ENCODE measurements at places on chromosomes 7 and 10.
A peak's percentile ranks its signal among the peaks of the same experiment; 100 is the strongest.

GRCh38 chr7:64626083-64626469 lies 39.9 kb upstream of the ZNF107 start:
- DNase-seq, result no peak

GRCh38 chr7:158348446-158348845 lies 239.2 kb downstream of the PTPRN2 start:
- DNase-seq, result no peak

- no peak for DNase-seq
Measured at GRCh38 chr10:10515479-10516204, 502.0 kb upstream of the CELF2 start.

- DNase-seq, result no peak
Measured at GRCh38 chr7:44639671-44640321, 33.4 kb downstream of the OGDH start.

GRCh38 chr10:70761727-70762350 lies 23.3 kb downstream of the TBATA start:
- DNase-seq, result no peak

GRCh38 chr10:14330388-14331061 lies at the start of gene FRMD4A:
Gene FRMD4A (minus strand): TSS chr10:14330924.
- no peak for DNase-seq

- DNase-seq, result no peak
Measured at GRCh38 chr7:17934094-17934493, 6.2 kb downstream of the SNX13 start.

DNA sequence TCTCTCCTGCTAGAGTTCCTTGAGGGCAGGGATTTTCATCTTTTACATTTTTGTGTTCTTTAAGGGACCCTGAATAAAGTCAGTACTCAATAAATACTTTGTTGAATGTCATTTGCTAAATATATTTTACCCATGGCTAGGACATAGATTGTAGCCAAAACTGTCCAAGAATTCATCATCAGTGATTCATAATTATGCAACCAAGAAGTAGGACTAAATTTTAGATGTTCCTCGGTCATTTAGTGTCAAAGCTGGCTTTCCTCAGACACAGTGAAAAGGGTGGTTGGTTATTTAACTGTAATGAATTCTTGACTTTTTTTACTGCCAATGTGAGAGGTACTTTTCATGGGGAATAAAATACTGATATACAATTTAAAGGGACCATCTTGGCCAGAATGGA lies 3.3 kb downstream of the NUDT13 start:
- DNase-seq, result no peak

DNA sequence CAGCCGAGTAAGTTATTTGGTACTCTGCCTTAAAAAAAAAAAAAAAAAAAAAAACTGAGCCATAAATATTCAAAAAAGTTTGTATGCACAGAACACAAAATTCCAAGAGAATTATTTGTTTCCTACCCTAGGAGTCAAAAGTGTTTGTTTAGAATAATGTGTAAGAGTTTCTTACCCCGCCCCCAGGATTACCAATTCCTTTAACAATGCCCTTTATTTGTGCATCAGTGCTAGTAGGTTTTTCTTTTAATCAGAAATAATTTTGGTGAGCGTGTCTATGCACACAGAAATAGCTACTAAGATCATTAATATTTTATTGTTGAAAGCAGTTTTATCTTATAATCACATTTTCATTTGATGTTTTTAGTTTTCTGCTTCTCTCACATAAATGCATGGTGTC lies 374.6 kb downstream of the DPP6 start:
- DNase-seq, result no peak

DNA sequence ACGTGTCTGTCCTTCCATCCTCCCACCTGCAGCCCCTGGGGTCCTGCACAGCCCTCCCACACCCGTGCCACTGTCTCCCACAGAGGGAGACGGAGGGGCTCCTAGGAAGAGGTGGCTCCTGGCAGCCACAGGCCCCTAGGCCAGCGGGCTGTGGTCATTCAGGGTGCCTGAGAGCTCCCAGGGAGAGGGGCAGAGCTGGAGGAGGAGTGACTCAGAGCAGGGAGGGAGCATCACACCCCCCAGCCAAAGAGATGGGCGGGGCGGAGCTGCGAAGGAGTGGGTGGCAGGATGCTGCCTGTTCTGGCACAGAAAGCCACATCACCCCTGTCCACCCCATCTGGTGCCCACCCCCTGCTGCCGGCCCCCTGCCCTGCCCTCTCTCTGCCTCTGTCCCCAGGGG lies 50.5 kb downstream of the STK32C start:
- DNase-seq, result no peak

- no peak for DNase-seq
Measured at GRCh38 chr7:36742911-36743775, 18.8 kb upstream of the AOAH start.

DNA sequence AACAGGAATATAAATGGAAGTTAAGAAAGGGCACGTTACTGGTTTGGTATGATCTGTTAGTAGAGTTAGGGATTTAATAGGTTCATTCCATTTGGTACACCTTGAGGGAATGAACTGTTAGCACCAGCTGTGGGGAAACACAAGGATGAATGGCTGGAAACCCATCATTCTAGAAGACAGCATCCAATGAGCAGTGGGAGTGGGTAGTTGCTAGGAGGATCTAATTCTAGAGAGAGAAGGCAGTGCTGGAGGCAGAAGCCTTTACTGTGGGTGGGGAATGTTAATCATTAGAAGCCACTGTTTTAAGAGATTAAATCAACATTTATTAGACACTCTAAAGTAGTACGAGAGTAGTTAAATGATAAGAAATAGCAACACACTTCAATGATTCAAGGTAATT lies 15.5 kb upstream of the GPR15LG start:
- no peak for DNase-seq

- no peak for DNase-seq
Measured at GRCh38 chr7:146889806-146890555, 773.4 kb downstream of the CNTNAP2 start.

- no peak for DNase-seq
Measured at GRCh38 chr7:6106140-6106904, 75.1 kb downstream of the ANKRD61 start.

GRCh38 chr7:3065724-3066143 lies 22.1 kb upstream of the CARD11 start:
- DNase-seq, result peak; percentile 30

- no peak for DNase-seq
Measured at GRCh38 chr7:138842111-138842510, 44.1 kb upstream of the ATP6V0A4 start.

DNA sequence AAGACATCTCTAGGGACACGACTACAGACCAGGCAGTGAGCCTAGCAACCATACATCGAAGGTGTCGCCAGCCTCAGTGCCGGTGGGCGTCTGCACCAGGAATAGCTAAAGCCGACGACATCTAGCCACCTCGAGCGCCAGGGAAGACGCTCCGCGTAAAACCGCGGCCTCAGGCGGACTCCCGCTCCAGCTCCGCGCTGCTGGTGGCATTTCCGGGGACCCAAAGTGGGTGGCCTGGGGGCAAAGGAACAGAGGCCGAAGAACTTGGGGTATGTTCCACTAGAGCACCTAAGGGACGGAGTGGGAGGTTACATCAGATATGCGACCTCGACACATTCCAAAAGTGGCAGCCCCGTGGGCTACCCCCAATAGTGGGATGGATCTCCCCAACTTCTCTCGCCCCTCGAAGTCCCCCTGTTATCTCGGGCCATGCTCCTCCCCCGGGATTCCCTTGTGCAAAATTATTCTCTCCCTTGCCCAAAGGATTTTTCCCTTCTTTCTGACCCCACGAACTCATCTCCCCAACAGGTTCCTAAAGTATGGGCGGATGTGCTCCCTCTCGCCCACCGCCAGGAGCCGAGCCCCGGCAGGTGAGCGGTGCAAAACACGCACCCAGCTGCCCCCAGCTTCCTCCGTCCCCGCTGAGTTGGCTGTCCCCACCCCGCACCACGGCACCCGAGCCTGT lies 1.2 kb downstream of the KCNMA1 start:
- no peak for DNase-seq

GRCh38 chr7:117155694-117156093 lies 167.2 kb downstream of the WNT2 start:
- no peak for DNase-seq

DNA sequence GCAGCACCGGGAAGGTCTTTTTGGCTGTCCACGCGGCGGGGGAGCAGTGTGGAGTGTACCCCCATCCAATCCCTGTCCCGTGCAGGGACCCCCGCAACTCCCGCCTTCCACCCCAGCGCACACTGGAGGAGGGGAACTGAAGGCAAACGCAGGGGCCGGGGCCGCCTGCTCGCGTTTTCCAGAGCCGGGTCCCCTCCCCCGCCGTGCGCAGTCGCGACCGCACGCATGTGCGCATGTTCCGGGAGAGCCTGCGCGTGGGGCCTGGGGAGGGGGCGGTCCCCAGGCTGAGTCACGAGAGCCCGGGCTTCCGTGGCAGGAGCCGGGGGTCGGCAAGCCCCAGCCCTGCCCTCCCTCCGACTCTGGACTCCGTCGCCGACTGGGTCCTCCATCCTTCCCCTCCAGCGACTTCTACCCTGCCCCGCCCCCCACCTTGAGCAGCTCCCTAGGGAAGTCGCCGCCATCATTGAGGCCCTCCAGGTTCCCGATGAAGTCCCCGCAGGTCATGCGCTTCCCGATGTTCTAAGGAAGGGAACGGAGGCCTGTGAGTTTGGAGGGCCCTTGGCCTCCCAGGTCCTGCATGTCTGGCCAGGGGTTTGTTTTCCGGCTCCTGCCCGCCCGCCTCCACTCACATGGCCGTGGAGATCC lies 8.0 kb downstream of the PSD start:
- DNase-seq, result no peak

GRCh38 chr7:23594879-23595604 lies 2.1 kb upstream of the CCDC126 start:
- DNase-seq, result no peak

DNA sequence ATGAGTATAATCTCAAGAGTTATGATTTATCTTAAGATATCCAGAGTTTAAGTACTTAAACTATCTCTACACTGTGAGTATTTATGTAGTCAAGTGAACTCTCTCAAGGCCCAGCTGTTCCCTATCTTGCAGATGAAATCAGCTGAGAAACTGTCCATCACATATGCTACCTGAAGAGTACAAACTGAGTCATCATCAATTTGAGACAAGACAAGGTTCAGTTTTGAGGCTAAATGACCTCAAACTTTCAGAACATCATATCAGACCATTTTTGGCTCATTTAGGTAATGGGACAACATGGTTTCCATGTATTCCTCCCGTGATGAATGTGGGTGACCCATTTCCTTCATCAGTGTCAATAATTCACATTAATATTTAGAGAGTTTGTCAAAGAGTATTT lies 53.1 kb upstream of the AUTS2 start:
- DNase-seq, result no peak

DNA sequence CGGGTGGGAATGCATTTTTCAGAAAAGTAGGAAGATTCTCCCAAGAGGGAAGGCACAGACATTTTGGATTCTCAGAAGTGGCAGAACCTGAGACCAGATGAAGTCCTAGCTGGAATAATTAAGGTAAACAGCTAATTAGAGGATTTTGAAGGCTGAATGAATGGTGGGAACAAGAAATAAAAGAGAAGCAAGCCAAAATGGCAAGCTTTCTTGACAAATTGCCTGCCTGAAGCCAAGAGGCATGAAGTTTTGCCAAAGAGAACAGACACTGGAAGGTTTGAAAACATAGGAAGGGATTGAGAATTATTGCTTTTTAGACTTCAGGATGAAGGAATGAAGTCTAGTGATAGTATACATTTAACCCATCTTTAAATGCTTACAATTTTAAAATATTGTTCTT lies 115.0 kb upstream of the SEM1 start:
- DNase-seq, result no peak

DNA sequence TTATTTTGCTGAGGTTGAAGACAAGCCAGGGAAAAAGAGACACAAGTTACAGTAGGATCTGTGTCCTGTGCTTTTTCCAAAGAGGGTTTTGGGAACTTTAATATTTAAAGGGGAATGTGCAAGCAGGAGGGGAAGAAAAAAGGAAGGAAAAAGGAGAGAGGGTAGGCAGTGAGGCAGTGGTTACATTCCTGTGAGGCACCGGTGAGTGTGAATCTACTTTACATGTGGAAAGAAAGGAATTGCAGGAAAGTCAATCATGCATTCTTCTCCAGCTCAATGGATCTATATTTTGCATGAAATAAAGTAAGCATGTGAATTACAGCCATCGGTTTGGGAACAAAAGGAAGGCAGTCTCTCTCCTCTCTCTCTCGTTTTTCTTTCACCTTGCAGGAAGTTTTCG lies 12.6 kb upstream of the DYNC2I1 start:
- DNase-seq, result no peak

DNA sequence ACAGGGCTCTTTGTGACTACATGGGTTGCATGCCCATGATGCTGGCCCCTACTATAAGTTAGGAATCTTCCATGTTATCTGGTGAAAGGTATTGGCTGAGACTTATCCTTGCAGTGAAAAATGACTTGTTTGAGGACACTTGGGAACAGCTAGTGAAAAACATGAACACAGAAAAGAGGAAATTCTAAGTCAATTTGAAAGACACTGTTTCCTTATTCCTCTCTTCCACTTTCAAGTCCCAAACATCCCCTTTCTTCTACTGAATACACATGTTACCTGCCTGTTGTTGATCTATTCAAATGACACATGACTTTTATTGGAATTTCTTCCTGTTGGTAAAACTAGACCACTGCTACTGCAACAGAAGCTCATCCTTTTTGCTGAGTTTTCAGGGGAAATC lies 29.5 kb upstream of the PRKCQ start:
- no peak for DNase-seq

DNA sequence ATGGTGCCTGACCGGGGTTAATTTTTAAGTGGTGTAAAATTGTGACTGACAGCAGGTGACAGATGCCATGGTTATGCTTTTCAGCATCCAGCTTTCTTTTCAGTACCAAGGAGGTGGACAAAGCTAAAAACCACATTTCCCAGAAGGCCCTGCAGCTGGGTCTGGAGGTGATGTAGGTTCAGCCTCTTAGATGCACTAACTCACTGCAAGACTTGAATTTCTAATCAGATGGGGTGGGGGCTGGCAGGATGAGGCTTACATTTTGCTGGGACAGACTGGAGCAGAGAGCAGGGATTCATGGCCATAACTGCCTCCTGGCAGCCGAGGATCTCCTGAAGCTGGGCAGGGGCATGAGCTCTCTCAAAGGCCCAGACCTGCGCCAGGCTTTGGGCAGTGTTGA lies 52.4 kb downstream of the PDIA4 start:
- DNase-seq, result no peak

- no peak for DNase-seq
Measured at GRCh38 chr10:91925022-91925320, 1.4 kb downstream of the BTAF1 start.

GRCh38 chr10:71090330-71090729 lies 122.0 kb upstream of the UNC5B start:
- no peak for DNase-seq

GRCh38 chr10:129658376-129659072 lies 191.5 kb downstream of the MGMT start:
- DNase-seq, result no peak

DNA sequence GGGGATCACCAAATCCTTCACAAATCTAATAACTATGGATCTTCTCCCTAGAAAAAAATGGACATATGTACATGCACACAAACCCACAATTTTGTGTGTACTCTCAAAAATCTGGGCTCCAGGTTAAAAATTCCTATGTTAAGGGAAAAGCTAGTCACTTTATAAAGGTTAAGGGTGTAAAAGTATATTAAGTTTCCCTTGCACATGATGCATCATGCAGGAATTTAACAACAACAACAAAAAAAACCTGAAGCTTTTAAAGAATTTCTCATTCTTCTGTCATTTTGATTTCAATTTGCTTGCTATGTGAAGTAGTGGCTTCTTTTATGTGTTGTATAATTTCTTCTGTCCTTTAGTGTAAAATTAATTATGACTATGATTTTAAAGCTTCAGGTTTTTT lies 123.7 kb downstream of the CNOT4 start:
- DNase-seq, result no peak

GRCh38 chr7:134744569-134744968 lies 34.9 kb upstream of the CALD1 start:
- no peak for DNase-seq

- no peak for DNase-seq
Measured at GRCh38 chr7:128361411-128362379, at the start of gene PRRT4. Gene PRRT4 (minus strand): TSS chr7:128361690.

Measured in stimulated activated CD8-positive, alpha-beta memory T cell treated with anti-CD3 and anti-CD28 coated beads, Interleukin-15, amount 100 ng/mL, for 24 hours (primary cell).